ENCODE measurements at places on chromosomes 2 and 18.

DNA sequence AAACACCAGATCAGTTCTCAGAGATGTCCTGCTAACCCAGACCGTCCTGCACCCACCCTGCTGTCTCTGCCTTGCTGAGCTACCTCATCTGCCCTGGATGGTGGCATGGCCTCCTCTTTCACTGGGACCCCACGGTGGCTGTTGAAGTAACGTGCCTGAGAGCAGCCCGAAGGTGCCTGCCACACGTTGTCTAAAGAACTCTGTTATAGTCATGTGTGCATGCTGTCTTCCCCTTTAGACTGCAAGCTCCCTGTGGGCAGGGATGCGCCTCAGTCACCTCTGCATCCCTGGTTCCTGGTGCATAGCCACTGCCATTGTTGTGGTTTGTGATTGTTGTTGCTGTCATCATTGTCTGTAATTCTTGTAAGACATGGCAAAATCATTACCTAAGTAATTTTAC is 235.9 kb downstream of the EIPR1 start:
- DNase-seq = peak; percentile 30

GRCh38 chr2:70785137-70785911 is 5.1 kb downstream of the FIGLA start:
- peak; percentile 60 for DNase-seq

DNA sequence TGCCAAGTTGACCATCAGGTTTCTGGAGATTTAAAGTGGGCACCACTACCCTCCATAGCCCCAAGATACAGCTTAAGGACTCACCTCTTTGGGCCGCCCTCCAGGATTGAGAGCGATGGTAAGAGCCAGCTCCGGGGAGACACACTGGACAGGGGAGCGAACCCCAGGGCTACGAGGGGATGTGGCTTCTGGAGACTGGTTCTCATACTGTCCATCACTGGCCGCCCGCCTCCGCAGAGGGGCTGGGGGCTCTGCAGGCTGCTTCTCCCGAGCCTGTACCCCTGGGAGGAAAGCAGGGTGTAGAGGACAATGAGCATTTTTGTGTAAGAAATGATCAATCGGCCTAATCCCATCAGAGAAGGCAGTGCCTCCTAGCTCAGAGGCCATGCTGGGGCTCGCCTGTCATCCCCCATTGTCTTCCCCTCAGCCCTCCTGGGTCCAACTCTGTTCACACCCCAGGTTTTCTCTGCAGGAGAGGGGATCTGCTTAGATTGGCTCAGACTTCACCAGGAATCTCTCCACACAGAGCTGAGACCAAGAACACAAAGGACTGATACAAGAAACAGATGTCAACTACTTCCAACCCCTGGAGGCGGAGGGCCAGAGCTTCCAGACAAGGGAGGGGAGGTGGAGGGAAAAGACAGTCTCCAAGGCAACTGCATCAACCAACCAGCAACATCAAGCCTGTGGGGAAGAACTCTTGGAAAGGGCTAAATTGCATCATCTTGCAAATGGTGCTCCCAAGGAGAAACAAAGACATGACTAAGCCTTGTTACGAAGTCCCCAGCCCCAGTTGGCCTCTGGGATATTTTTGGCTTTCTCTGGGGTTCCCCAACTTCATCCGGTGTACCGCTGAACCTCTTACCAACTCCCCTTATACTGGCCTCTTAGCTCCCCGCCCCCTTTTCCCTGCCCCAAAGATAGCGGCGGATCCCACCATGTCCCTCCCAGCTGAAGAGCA is 166.6 kb downstream of the TNS1 start:
- no peak for DNase-seq

- DNase-seq = no peak
These were observed 12.2 kb downstream of the EML6 start for GRCh38 chr2:54735636-54736035.

DNA sequence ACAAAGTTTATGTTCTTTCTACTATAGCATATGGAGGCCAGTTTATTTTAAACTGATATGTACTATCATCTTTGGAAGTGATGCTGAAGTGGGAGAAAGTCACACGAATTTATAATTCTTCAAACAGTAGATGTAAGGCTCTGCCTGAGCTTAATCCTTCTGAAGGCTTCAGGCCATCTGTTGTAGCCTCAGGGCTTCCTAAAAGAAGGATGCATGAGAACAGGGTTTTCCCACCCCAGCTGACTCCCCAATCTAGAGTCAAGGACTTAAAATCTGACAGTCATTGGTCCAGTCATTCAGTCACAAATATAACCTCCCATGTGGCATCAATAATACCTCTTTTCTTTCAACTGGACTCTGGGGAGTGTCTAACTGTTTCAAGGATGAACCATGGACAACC is 330.5 kb downstream of the KCNS3 start:
- no peak for DNase-seq

GRCh38 chr2:137493261-137493660 is 471.0 kb upstream of the HNMT start:
- DNase-seq = no peak

GRCh38 chr2:141055531-141055930 is 1075.3 kb downstream of the LRP1B start:
- DNase-seq = no peak

DNA sequence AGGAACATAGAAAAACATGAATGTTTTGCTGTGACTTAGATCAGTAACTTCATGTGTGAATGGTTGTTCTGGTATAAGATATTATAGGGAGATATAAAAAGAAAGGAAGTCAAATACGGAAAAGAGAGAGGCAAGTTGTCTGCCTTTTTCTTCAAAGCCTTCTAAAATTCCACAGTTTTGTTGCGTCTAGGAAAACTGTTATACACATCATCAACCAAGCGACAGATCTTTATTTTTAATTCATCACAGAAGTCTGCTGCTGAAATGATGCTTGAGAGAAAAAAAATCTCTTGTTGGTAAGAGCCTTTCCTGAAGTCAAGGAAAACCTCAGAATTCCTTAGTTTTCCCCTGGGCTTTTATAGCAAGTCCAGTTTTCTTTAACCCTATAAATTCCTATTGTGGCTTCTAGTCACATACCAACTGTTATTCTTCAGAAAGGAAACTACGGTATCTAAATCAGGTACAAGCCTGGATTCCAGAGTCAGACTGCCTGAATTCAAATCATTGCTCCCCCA is 36.3 kb upstream of the TANC1 start:
- no peak for DNase-seq

DNA sequence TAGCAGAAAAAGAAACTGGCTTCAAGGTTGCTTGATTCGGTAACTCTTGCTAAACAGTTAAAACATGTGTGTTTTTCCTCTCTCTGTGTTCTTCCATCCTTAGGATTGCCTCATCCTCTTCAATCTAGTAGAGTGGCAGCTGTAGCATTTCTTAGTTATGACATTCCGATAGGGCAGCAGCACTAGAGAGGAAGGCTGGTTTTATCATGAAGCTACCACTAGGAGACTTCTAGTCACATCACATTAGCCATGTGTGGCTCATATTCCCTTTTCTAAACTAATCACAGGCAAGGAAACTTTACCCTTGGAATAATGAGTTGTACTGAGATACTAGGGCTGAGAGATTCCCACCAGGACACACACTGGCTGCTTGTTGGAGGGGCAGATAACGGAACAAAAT is 187.6 kb downstream of the DOK6 start:
- DNase-seq = no peak

DNA sequence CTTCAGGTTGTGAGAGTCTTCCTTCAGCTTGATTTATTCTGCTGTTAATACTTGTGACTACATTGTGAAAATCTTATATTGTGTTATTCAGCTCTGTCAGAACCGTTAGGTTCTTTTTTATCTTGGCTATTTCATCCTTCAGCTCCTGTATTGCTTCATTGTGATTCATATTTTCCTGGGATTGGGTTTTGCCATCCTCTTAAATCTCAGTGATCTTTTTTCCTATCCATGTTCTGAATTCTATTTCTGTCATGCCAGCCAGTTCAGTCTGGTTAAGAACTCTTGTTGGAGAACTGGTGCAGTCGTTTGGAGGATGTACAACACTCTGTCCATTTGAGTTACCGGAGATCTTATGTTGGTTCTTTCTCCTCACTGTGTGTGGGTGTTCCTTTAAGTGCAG is 19.1 kb downstream of the MSTN start:
- DNase-seq = no peak

- no peak for DNase-seq
These were observed 57.9 kb upstream of the FRZB start for GRCh38 chr2:182924306-182924705.

DNA sequence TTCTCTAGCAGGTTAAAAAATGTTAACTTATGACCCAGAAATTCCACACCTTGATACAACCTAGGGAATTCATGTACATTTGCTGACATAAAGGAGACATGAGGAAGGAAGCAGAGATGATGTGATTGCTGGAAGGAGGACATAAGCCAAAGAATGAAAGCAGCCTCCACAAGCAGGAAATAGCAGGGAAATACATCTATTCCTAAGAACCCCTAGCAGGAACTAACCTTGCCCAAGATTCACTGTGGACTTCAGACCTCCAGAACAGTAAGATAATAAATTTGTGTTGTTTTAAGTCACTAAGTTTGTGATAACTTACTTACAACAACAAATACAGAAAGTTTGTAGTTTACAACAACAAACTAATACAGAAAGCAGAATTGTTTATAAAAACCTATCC is 4.6 kb upstream of the DSG4 start:
- DNase-seq = no peak

- no peak for DNase-seq
These were observed at the start of gene SDC1 for GRCh38 chr2:20224716-20225293. TSS of gene SDC1 (minus strand) at chr2:20225130. CDS start at chr2:20224867, 263 bp downstream.

GRCh38 chr2:75622929-75623328 is 23.7 kb upstream of the MRPL19 start:
- no peak for DNase-seq

DNA sequence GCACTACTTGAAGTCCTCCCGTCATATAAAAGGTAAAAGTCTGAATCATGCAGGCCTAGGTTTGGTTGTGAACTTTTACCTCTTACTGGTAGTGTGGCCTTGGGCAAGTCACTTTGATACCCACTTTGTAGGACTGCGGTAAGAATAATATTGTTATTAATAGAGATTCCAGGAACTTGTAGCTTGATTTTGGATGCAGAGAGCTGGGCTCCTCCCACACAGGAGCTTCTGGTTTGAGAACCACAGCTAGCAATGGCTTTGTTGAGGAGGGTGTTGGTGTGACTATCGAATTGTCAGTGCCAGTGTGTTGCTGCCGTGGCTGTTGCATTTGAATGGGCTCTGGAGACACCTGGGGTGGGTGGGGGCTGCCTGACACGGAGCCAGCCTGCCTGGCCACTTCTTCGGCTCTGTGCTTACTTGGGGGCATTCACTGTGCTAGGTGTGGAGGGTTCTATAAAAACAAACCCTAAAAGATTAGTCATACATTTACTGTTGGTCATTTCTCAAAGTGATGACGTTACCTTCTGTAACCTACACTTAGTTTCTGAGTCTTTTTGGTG is 38.5 kb downstream of the ASAP2 start:
- no peak for DNase-seq

DNA sequence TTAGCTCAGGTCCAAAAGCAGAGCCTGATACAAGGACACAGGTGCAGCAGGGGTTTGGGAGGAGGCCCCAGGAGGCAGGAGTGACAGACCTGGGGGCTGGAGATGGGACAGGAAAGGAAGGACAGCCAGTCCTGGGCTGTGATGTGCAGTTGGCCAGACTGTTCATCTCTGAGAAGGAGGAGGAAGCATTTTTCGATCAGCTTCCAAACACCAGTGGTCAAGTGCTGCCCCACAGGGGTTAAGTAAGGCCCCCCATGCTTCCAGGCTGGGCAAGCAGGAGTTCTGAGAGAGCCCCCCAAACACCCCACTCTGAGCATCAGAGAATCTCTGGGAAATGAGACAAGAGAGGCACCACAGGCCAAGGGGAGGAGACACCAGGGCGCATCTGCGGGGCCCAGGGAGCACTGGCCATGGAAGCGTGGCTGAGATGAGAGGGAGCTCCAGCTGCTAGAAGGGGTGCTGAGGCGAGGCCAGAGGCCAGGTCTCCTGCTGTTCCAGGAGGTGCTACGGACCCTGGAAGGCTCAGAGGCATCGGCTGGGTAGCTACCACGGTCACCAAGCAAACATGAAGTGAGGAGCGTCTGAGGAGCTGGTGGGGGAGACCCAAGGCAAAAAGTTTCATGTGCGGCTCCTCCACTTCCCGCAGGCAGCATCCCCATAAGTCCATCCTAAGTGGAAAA is 5.6 kb upstream of the HDAC4 start:
- DNase-seq = no peak

DNA sequence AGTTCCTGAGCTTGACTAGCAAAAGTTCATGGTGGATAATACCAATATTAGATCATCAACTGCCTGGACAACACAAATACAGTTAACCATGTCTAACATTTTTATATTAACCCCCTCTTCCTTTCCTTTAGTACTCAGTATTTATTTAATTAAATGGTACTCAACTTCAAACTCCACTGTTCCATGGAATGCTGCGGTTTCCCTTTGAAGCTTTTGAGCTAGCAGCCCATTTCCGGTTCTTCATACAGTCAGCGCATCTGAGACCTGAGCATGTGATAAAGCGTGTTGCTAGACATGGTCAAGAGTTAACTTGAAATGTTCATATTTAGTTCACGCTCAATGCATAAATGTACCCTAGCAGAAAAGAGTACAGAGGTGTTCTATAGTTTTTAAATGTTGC is 278.4 kb downstream of the ALPK2 start:
- no peak for DNase-seq

DNA sequence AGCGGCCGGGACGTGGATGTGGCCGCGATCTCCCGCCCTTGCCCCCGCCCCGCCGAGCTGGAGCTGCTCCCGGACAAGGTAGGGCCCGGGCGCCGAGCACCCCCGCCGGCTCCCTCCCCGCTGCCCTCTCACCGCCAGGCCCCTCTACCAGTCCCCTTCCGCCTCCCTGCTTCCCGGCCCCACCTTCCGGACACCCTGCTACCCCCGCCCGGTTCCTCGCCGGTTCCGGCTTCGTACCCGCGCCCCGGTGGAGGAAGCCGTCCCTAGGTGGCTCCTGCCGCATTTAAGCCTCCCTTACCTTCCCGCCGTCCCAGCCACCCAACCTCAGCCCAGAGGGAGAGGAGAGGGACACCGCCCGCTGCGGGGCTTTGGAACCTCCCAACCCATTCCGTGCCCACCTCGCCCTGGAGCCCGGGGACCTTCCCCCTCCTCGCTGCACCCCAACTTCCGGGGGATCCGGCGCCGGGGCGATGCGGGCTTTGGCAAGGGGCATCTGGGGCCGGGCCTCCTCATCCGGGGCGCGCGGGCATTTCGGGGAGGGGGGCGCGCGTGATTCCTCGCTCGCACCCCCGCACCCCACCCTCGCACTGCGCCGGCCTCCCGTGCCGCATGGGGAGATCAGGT is 475 bp downstream of the B3GNT2 start:
- peak; percentile 82 for DNase-seq
